ENCODE measurements at places on chromosomes 11 and 22. TPM values are rescaled to one million over a fixed set of nuclear protein-coding genes. Genes with fewer than 3 reads are reported as not detected.

LMNTD2 gene
- 0.54 TPM for total RNA-seq

KLHDC7B gene
- 0.06 TPM for total RNA-seq

DNA sequence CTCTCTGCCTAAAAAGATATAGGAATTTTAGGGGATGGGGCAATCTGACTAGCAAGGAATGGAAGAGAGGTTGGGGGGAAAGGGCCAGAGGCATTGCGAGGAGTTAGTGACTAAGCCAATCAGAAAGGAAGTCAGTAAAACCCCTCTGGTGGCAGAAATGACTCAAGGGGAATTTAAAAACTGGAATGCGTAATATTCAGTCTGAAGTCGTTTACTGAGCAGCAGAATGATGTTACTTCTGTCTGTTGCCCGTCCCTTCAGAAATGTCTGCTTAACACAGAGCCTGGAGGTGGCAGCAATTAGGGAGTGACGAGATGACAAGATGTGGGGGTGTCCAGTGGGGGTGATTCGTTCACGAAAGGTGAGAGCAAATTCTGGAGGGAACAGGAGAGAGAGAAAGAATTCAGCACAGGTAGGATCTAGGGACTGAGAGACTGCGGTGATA is 107.7 kb upstream of the CLMP start:
- DNase-seq = peak; percentile 68

DNA sequence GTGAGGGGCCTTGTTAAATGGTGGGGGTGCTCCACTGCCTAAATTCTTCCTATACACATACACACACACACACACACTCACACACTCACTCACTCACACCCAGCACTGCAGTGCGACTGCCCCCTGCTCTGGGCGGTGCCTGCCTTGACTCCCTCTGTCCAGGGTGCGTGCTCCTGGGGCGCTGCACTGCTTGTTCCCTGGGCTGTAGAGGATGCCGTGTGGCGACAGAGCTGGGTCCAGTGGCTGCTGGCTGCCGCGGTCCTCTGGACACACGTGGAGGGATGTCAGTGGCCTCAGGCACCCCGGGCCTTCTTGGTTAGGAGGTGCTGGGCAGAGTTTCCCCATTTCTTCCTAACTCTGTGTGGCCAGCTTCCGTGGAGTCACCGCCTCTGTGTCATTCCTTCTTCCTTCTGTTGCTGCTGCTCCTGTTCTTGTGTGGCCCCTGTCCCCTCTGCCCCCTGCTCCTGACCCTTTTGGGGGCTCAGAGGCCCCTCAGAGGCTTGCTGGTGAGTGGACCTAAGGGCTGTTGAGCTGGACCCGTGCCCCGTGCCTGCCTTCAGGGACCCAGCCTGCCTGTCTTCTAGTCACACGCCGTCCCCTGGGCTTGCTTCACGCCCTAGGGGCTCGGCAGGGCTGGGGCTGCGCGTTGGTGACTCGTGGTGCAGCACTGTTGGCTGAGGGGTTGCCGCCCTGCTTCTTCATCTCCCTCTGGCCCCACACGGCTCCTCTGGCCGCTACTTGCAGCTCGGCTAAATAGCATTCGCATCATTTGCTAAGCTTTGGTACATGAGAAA is 147.0 kb downstream of the TBC1D22A start:
- DNase-seq = no peak

DNA sequence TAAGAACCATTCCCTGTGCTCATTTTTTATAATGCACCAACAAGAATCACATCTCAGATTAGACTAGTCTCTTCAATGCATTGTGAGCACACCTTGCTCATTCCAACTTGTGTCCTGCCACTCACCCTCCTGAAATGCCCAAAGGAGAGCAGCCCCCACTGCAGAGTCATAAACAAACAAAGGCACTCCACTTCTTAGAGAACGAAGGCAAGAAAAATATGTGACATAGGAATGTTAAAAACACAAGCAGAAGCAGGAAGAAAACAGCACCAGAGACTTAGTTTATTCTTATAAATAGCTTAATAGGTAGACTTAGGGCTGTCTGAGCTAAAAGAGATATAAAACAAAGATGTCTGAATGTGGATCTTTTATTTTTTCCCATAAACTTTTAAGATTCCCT is 57.2 kb downstream of the GUCY1A2 start:
- no peak for DNase-seq
